ENCODE measurements at places on chromosomes 16 and 17.

- DNase-seq: no peak
Measured at GRCh38 chr17:76147211-76148014, 6.4 kb upstream of the FOXJ1 start.

GRCh38 chr16:28063591-28064061 is at the start of gene GSG1L:
Gene GSG1L (minus strand): TSS chr16:28063714. CDS start chr16:28063424, 290 bp downstream.
- DNase-seq: no peak

GRCh38 chr17:82933911-82934310 is 94.1 kb upstream of the ZNF750 start:
- no peak for DNase-seq

DNA sequence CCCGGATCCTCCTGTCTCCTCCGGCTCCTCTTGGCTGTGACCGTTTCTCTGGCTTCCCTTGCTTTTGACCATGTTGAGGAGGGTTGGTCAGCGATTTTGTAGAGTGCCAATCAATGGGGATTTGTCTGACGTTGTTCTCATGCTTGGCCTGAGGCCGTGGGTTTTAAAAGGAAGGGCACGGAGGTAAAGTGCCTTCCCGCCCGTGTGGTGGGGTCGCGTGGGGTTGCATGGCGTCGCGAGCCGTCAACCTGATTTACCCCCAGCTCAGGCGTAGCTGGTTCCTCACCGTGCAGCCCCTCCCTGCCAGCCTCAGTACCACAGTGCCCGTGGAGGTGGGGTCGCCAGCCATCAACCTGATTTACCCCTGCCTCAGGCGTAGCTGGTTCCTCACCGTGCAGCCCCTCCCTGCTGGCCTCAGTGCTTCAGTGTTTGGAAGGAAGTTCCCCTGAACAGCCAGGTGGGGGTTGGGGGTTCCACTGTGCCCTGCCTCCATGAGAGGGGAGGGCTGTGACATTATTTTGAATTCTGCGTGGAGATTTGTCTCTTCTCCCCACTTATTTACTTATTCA is 5.0 kb downstream of the TPSAB1 start:
- no peak for DNase-seq

DNA sequence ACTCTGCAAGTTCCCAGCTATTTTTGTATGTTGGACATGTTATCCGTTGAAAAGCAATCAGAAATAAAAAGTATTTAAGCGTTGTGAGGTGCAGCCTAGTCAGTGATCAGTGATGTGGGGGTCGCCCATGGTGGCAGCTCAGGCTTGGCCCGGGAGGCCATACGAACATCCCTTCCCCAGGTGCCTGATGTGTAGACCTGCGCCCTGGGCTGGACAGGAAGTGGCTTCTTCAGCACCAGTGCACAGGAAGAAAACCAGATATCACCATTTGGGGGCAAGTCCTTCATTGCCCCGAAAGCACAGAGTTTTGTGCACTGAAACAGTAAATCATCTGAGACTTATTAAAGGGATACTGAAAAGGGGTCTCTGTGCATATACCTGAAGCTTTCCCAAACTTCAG is 98.9 kb downstream of the SOCS1 start:
- no peak for DNase-seq

- DNase-seq: no peak
Measured at GRCh38 chr17:6072157-6072556, 2.0 kb downstream of the WSCD1 start.

DNA sequence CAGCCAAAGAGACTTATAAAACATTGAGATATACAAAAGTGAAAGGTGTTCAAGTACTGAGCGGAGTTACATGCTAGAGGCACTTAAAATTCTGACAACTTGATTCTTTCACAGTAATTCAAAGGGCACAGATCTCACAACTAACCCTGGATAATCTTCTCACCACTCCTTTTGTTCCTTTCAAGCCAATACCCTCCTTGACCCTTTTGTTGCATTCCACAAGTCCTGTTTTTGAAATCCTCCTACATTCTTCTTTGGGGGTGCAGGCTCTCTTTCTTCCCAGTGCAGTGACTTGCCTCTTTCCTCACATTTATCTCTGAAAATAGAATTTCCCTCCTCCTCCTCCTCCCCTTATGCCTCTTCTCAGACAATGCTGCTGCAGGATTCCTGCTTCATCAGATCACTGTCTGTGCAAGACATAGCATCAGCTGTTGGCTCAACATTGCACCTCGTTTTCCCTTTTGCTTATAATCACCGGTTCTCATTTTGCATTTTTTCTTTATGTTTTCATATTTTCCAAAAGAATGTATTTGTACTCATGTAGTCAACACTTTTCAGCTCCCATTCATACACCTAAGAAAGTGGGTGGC is 199.3 kb downstream of the CDH8 start:
- DNase-seq: no peak

- DNase-seq: no peak
Measured at GRCh38 chr17:73316919-73317505, 5.2 kb upstream of the CDC42EP4 start.

DNA sequence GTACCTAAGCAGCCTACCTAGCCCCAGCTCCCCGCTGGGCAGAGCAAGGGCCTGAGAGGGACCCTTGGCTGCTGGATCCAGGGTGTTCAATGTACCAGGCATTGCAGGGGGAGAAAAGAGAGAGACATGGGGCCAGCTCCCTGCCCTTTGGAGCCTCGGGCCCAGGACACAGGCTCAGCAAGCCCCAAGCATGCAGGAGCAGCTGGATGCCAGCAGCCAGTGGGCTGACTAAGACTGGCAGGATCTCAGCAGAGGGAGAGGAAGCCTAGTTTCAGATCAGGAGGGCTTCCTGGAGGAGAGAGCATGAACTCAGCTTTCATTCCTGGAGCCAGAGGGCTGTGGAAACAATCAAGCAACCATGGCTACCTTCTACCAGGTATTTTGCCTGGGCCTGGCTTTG is 82.0 kb upstream of the NKD1 start:
- DNase-seq: no peak

GRCh38 chr16:81095953-81096714 is at the start of gene GCSH:
Gene GCSH (minus strand): TSS chr16:81096395. CDS start chr16:81096278, 117 bp downstream.
- DNase-seq: peak; percentile 99

GRCh38 chr17:29557739-29558116 is 9.1 kb downstream of the ABHD15 start:
- no peak for DNase-seq

DNA sequence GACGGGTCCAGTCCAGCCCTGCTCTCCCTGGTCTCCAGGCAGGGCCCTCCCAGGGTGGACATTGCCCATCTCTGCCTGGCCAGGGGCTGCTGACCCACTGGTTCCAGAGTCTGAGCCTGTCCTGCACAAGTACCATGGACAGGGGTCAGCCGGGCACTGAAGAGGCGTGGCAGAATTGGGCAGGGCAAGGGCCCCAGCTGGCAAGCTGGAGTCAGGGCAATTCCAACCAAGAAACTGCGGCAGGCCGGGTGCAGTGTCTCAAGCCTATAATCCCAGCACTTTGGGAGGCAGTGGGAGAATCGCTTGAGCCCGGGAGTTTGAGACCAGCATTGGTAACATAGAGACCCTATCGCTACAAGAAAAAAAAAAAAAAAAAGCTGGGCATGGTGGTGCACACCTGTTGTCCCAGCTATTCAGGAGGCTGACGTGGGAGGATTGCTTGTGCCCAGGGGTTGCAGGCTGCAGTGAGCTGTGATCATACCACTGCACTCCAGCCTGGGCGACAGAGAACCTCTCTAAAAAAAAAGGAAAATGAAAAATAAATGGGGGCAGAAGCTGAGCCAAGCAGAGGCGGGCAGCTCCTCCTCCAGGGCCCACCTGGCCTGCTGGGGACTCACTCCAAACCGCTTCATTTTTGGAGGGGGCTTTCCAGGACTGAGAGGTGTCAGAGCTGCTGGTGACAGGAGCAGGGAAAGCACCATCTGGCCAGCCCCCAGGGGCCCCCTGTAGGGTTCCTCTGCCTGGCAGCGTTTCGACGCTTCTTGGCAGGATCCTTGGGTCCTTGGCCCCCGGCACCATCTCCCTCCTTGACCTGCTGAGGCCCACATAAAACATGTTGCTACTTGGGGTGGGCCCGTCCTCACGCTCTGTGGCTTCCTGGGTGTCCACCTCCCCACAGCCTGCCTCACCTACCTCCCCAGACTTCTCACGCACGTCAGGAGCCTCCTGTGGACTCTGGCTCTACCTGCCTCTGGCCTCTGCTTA is 2.9 kb upstream of the MAFG start:
- DNase-seq: no peak

DNA sequence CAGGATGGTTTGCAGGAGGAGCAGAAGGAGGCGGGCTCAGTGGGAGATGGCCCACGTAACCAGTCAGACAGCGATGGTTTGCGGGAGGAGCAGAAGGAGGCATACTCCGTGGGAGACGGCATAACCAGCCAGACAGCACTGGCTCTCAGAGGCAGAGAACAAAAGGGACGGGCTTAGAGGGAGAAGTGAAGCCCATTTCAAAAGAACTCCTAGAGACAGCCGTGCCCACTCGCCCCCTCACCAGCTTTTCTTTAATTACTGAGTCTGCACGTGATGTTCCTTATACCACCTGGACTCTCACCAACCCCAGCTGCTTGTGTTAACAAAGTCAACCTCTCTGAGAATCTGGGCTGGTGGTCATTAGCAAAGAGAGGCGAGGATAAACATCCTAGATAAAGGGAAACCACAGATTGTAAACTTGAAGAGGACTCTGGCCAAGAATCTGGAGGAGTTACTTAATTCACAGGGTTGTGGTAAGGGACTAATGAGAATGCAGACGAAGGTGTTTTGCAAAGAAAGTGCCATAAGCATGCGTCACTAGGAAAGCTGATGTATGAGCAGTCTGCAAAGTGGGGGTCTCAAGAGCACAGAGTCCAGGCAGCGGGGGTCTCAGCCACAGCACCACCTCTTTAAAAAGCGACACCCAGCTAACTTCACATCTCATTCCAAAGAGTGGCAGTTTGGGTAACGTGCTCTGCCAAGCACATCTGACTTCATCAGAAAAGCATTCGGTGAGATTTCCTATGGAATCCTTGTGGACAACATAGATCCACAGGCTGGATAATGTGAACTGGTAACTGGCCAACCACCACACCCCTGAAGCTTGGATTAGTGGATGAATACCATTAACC is 51.7 kb downstream of the NXN start:
- no peak for DNase-seq

DNA sequence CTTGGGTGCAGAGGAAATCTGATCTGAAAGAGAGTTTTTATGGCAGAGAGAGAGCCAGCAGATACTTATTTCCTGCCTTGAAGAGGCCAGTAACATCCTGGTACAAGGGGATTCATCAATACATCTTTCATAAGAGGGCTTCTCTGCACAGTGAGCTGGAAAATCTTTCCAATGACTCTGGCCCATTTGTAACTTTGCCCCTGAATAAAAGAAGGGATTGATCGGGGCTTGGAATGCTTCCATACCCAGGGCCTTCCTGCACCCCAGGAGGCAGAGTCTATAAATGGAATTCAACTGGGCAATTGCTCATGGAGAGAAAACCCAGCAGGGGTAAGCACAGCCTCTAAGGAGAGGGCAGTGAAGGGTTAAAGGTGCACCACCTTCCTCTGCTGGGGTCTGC is 163.3 kb downstream of the XYLT1 start:
- no peak for DNase-seq

DNA sequence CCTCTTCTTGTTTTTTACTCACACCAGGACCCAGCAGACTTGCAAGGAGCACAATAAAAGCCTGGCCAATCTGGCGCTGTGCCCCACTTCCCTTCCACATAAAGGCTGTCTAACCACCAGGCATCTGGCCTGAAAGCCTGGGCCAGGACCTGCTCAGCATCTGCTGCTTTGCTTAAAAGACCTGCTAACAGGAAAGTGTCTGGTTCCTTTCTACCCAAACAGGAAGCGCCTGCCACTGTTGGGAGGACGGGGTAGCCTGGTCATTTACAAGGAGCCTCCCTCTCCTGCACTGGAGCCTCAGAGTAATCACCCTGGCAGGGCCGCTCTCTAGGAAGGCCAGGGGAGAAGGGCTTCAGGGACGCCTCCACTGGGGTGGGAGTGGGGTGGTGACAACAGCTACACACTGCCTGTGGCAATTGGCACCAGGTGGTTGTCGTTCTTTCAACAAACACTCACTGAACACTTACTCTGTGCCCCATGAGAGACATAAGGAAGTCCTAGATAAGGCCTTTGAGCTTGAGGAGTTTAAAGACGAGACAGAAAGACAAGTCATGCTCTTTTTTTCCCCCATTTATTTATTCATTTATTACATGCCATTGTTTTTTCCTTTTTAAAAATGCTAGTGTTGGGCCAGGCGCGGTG is 6.3 kb upstream of the MMP28 start:
- no peak for DNase-seq

DNA sequence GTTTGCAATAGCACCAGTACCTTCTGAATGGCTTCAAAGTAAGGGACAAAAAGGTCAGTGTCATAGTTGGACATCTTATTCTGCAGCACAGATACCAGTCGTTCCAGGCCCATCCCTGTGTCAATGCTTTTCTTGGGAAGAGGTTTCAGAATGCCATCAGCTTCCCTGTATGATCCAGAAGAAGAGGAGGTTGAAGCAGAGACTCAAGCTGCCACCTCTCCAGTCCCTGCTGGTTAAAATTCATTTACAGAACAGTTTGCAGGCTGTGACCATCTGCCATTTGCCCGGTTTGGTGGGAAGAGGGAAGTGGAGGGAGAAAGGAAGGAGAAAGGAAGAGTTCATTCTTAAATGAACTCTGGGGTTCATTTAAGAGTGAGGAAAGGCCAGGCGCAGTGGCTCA is 18.4 kb upstream of the EXOSC6 start:
- DNase-seq: no peak

DNA sequence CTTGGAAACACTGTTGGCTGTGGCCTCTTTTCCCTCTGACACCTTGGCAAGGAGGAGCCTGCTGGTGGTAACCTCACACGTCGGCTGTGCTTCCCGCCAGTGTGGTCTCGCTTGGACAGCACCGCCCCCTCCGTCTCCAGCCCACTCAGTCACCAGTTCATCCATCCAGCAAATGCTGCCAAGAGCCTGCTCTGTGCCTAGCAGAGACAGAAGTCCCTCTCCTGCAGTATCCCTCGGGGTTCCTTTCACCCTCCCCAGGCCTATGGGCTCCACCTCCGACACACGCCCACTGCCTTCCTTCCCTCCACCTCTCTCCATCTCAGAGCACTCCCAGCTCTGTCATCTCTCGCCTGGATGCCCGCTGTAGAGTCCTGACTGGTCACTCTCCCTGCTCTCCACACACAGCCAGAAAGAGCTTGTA is 12.3 kb downstream of the CACNG4 start:
- no peak for DNase-seq

GRCh38 chr16:75265911-75266701 is 14.7 kb upstream of the BCAR1 start:
- DNase-seq: no peak

DNA sequence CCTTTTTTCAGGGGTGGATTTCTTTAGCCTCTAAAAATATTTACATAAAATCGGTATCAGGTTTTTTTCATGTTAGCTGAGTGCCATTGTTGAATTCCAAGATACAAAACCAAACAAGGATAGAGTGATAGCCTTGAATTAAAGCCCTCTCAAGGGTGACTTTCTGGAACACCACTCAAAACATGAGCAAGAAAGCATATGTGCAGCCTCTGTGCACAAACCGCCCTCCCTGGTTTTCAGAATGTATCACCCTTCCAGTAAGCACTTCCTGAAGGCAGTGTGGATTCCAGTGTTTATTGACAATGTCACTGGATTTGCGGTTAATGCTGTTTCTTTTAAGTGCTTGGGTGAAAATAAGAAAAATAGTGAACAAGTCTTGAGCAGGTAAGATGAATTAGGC is 597.7 kb downstream of the TMEM114 start:
- DNase-seq: no peak

GRCh38 chr17:35256629-35257028 is 13.8 kb downstream of the SLFN5 start:
- DNase-seq: no peak

GRCh38 chr16:67116388-67117311 is 6.9 kb downstream of the PHAF1 start:
- no peak for DNase-seq

- no peak for DNase-seq
Measured at GRCh38 chr17:7850701-7851437, 4.0 kb upstream of the TMEM88 start.
